ENCODE measurements at places on chromosomes 11 and 22.

DNA sequence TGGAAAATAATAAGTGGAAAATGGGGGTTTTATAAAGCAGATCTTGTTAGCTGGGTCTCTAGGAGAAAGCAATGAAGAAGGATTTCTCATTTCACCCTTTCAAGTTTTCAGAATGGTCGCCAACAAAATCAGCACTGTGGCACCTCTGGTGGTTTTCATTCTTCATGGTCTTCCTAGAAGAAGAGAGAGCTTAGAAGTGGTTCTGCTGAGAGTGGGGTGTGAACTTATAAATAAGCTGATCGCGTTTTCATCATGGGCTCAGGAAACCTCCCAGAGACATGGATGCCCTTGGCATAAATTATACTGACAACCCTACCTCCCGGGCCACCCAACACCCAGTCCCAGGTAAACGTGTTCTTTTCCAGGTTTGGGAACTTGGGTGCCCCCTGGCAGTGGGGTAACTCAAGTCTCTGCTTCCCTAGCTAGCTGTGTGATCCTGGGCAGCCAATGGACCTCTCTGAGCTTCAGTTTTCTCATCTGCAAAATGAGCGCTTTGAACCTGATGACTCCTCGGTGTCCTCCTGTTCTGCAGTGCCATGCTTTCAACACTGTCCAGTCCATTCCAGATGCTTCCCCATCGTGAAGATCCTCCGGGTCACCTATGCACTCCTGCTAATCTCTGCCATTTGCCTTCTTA is 72.6 kb upstream of the GRAMD1B start:
- no peak for DNase-seq

DNA sequence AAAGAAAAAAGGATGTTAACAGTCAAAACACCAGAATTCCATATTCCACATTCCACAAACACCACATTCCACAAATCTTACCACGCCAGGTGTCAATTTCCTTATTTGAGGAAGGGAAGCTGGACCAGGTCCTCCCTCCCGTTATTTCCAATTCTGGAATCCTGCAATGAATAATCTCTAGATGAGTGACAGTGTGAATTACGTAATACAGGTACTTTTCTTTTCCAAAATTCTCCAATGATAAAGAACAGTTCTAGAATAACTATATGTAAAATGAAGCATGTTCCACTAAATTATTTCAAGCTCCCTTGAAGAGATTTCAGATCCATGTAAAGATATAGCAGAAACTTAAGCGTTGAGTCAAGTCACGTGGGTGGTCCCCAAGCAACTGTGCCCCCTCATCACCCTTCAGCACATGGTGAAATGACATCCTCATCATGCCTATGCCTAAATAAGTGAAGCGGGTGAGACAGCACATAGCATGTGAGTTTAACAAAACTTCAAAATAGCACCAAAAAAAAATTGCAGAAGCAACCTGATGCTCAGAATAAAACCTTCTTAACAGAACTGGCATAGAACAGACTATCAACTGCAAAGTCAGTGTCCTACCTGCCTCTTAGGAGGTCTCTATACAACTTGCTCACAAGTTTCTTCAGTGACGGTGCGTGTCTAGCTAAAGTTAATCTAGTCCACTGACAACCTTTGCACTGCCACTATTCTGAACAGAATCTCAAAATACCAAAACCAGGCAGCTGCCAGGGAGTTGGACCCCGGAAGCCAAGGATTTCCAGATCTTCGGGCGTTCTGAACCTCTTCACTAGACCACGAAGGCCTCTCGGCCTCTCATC is 876 bp downstream of the NFRKB start:
- no peak for DNase-seq

DNA sequence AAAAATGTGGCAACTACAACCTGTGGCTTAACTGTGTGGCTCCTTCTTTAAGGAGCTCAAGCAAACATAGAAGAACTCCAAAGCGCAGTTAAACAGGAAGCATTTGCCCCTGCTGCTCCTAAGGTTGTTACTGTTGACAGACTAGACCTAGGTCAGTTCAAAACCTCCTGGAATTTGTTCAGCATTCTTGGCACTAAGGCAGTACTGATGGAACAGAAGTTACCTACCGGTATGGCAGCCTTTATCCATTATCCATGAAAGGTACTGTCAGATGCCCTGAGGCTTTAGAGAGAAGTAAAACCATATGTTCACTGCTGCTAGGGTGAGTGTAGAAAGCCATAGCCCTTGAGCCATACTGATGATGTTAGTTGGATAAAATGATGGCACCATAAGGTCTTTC is 916.5 kb upstream of the FAT3 start:
- DNase-seq, result no peak

DNA sequence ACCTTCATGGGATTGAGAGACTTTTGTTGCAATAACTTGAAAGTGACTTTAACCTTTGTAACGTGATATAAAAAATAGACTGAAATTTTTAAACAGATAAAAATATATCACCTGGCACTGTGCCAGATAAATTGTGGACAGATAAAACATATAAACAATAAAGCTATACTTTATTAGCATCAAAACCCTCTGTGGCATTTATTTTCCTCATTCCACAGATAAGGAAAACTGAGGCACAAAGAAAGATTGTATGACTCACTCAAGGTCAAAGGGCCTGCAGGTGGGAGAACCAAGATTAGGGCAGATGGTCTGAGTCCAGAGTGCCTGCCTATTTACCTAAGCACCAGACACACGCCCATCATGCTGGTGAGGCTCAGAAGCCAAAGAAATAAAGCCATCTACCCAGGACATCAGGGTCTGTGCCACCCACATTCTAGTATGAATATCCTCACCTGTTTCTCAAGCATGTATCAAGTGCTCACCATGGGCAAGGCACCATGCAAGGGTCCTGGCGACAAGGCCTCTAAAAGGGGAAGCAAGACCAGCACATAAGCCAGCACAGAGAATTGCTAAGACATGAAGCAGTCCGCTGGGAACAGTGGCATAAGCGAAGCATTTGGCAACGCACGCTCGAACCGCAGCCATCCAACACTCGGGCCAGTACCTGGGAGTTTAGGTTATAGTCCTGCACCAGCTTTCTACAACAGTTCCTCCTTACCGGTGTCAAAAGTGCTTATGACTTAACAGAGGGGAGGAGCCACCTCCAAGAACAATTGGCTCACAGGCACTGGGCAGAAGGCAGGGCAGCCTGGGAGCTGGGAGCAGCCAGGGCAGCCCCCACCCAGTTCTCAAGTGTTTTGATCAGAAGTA is 17.6 kb downstream of the MYH9 start:
- DNase-seq, result no peak

- DNase-seq, result no peak
Measured at GRCh38 chr22:41085842-41086241, 6.5 kb upstream of the EP300 start.

DNA sequence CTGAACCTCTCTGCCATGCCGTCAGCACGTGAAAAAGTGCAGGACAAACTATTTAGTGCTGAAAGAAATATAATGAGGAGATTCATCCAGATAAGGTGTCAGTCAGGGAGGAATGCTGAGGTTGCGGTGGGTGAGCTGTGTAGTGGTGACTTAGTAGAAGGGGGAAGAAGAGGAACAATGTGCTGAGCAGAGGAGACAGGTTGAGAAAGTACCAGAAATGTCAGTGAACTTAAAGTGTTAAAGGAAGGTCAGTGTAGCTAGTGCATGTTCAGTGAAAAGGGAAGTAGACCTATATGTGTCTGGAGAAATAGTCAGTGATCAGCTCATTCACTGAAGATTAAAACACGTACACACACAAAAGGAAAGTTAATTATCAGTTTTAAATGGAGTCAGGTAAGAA is 237.6 kb upstream of the CCDC179 start:
- no peak for DNase-seq

DNA sequence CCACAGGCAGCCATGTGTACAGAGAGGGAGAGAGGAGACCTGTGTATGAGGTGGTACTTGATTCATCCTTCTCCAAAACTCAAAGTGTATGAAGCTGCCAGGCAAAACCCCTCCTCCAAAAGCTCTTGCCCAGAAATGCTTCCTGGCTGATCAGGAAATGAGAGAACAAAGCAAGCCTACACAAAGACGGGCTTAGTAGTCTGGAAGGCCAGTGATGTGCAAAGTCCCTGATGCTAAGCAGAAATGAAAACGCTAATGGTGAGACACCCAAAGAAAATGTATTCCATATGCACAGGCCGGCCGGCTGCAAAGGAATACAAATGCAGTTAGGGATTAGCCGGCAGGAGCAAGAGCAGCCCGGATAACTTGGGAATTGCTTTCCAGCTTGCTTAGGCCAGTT is 234.9 kb upstream of the CADM1 start:
- no peak for DNase-seq

GRCh38 chr11:110497231-110497978 is 67.7 kb downstream of the FDX1 start:
- no peak for DNase-seq

DNA sequence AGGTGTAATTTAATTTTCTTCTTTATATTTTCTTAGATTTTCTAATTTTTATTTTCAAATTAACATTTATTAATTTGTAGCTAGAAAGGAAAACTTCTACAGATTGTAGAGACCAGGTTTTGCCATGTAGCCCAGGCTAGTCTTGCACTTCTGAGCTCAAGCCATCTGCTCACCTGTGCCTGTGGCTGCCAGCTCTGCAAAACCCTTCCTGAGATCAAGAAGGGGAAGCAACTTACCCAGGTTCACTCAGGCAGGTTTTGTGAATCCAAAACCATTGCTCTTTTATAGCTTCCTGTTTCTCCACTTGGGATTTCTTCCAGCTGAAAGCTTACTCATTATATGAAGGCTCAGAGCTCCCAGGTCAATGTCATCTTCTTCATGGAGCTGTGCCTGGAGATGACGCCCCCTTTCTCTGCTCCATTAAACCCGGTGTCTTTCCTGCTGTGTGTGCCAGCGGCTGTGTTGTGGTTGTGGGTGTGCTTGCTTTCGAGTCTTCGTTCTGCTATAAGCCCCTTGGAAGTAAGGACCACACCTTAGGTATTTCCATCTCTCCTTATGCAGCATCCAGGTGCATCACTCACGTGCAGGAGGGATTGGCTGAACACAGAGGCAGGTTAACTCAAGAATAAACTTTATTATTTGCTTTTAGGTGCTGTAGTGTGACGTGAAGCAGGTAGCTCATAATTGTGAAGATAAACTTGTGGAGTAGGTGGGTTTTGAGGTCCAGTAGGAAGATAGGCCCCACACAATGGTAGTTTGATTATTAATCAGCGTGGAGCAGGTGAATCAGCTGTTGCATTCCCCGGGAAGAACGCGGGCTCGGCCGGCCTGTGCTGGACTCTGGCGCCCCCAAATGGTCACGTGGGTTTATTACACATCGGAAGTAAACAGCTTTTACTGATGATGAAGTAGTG is 42.2 kb upstream of the INCENP start:
- DNase-seq, result peak; percentile 65

DNA sequence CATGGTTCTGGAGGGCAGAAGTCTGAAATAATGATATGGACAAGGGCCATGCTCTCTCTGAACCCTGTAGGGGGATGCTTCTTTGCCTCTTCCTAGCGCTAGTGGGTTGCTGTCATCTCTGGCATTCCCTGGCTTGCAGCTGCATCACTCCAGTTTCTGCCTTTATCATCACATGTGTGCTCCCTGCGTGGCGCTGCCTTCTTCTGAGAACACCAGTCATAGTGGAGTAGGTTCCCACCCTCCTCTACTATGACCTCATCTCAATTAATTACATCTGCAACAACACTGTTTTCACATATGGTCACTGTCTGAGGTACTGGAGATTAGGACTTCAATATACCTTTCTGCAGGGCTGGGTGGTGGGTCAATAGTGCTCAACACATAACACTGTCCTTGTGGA is 402.3 kb upstream of the NARS2 start:
- DNase-seq, result no peak

- DNase-seq, result no peak
Measured at GRCh38 chr11:118883368-118884071, at the start of gene CXCR5. Gene CXCR5, plus strand, starts transcription at chr11:118883892. Its CDS starts 50 bp downstream, at chr11:118883942.

GRCh38 chr11:65596520-65596919 is 920 bp upstream of the KCNK7 start:
- DNase-seq, result no peak

GRCh38 chr11:69263736-69264052 is 30.3 kb upstream of the MYEOV start:
- no peak for DNase-seq

DNA sequence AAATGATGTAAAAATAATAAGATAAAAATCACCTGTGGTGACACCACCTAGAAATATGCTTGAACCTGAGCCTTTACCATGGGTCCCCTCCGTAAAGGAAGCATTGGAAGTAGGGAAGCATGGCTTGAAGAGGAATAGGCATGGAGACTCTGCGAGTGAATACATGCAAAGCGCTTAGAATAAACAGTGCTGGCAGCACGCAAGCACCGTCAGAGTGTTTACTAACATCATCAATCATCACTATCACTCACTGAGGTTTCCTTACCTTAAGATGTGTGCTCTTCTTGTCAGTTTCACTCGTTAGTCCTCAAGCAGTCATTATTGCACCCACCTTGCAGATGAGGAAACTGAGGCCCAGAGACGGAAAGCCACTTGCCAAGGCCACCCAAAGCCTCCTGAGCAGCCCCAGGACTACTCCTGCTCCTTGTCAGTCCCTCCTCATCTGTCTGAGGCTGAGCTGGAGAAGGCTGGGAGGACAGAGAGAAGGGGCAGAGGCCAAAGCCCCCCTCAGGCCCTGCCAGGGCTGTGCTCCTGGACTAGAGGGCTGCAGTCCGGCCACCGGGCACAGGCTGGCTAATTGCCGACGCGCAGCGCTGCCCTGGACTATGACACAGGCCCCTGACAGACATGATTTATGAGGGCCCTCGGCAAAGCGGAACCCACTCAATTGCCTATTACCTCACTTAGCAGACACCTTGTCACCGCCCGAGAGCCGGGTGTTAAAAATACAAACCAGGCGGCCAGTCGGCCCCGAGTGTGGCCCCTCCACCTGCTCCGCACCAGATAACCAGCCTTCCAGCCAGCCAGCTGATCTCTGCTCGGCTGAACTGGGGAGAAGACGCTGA is 168.9 kb downstream of the MN1 start:
- DNase-seq, result peak; percentile 35

DNA sequence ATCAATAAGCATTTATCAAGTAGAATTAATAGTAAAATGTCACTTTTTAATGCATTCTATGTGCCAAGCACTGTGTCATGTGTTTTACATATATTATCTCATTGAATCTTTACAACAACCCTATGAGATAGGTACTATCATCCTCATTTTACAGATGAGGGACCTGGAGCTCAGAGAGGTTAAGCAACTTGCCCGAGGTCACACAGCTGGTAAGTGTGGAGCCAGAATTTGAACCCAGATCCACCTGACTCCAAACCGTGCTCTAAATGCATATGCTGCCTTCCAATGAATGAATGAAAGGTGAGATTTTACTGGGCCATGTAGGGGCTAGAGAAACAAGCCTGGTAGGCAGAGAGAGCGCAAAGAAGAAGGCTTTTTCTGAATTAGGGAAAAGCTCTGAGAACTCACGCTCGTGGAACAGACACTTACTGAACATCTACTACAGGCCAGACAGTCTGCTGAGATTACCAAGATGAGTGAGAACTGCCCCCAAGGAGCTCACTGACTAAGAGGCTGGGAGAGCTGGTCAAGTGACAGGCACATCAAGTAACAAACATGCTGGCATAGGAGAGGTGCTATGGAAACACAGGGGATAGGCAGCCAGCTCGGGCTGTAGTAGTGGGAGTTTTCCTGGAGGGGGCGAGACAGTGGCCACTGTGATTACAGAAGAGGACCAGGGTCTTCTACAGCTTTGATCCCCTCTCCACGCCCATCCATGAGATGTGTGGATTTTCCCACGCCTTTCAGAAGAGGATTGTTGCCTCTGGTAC is 4.4 kb downstream of the ABCG4 start:
- DNase-seq, result no peak

Measured in kidney capillary endothelial cell (primary cell).